ENCODE measurements at places on chromosomes 6 and 20.

DNA sequence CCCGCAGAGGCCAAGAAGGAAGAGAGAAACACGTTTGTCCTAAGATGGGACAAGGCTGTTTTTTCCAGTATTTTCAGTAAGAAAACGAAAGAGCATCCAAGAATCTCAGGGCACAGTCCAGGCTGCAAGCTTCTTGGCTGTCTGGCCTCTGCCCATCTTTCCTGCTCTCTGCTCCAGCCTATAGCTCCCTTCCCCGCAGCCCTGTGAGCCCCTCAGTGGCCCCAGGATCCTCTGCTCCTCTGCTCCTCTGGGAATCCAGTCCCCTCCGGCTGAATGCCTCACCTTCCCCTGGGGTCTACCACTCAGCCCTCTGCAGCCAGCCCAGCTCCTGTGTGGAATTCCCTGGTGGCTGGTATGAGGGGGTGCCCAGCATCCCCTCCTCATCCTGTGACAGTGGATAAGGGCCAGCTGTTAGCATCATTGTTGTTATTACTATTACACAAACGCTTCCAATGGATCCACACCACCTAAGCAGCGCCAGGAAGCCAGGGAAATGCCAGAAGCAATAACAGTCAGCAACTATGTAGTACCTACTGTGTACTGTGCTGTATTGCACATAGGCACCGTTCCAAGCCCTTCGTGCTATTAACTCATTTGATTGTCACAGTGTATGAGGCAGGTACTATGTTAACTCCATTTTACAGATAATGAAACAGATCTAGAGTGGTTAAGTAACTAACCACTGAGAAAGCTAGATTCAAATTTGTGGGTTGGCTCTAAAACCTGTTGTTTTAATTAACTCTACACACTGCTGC lies 60.3 kb upstream of the PTPN1 start:
- DNase-seq = no peak

- DNase-seq = no peak
Measured at GRCh38 chr20:24469116-24469893, at the start of gene SYNDIG1. SYNDIG1 (plus strand) TSS chr20:24469629; CDS start chr20:24543098, 73,469 bp downstream.

DNA sequence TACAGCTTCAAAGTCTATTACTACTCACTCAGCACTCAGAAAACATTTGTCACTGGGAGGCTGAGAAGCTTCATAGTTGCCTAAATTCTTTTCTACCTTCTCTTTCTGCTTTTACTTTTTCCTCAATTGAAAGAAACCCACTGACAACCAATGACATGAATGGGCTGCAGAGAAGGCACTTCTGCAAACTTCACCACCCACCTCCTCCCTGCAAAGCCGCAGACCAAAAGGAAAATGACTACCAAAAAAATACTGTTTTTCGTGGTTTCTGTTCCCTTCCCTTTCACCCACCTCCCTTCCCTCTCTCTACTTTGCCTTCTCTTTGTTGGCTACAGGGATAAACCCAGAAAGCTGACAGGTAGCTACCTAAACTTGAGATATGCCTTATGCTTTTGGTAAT lies 3.2 kb downstream of the GNAS-AS1 start:
- no peak for DNase-seq

DNA sequence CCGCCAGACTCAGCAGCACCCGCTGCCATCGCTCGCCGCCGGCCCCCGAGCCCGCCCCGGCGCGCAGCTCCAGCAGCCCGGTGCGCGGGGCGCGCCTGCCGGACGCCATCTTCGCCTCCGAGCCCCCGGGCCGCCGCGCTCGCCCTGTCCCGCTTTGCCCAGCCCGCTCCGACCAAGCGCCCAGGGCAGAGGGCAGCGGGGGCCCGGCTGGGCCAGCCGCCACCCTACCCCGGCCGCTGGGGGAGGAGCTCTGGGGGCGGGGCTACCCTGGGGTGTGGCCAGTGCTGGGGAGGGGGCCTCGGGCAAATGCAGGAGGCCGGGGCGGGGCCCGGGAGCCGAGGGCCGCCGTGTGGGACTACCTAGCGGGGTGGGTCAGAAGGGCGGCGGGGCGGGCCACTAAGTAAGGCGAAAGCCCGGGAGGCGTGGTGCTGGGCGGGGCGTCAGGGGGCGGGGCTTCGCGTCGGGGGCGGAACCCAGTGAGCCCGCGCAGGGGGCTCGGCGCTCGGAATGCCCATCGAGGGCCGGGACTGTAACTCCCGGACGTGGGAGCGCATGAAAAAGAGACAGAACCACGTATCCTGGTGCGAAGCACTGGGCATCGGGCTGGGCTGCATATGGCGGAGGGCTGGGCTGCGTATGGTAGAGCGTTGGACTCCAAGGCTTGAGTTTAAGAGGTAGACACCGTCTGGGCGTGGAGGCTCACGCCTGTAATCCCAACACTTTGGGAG lies at the start of gene SNTA1:
TSS of gene SNTA1 (minus strand) at position 252 of the 728 bp plus-strand sequence. CDS start at position 109, 143 bp downstream.
- peak; percentile 94 for DNase-seq

- DNase-seq = no peak
Measured at GRCh38 chr6:149129371-149130077, 188.0 kb upstream of the TAB2 start.

DNA sequence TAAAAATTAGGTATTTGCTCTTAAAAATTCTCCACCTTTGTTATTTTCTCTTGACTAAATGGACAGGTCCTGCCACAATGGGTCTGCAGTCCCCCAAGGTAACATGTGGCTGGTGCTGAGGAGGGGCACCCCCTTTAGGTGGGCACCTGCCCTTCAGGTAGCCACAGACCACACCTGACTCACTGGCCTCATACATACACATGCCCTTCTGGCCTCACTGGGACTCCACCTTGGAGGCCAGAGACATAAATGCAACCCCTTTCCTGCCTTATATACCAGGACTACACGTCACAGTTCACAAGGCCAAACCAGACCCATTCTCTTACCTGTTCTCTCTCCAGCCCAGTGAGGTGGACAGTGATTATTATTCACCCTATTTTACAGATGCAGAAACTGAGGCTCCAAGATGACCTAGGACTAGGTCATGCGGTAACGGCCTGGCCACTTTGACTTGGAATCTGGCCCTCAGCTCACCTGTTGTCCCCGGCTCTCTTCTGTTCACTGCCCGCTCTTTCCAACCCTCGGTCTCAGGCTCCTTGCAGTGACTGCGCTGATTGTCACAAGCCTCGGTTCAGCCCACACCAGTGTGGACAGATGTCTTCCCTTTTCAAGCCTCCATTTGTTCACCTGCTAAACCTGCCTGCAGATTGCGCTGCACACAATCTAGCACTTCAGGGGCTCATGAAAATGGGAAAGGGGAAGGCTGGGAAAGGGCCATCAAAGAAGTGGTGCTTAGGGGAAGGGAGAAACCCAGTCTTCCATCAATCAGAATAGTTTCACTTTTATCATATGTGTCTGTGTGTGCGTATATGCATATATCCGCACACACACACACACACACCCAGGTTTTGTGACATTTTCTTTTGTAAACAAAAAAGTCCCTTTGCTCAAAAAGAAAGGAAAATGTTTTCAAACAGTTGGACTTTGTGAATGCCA lies 121.7 kb downstream of the BCAS1 start:
- DNase-seq = no peak

DNA sequence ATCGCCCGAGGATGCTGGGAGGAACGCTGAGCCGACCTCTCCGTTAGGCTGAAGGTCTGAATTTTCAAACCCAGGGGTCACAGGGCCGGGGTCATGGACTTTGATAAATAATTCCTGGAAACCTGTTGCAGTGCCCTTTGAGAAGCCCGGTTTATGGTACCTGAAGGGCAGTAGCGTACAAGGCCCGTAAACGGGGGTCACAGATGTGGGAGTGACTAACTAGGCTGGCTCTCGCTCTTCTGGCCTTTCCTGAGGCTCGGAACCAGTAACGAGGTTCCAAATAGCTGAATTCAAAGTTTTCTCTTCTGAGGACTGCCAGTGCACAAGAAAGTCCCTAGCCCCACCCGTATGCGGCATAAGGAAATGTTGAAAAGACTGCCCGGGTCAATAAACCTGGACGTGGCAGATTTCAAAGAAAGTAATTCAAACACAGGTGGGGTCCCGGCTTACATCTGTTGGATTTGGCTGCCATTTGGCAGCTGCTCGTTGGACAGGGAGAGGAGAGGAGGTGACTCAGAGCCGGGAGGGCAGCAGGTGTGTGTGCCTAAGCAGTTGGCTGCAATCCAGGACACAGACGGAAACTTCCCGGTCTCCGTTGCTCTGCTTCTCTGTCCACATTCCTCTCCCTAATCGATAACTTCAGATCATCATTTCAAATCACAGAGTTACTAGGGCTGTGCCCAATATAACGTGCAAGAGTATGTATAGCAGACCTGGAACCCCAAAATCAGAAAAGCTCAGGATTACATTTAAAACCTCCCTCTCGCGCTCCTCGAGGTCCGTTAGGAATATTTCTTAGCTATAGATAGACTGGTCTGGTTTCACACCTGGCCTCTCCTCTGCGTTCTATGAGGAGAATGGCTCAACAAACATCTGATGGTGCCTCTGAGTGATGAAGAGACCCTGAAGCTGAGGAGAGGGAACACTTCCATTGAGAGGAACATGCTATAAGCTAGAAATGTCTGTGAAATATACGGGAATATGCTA lies 765 bp upstream of the GMDS start:
- DNase-seq = peak; percentile 50

- no peak for DNase-seq
Measured at GRCh38 chr6:53581856-53582255, 37.0 kb upstream of the GCLC start.

- no peak for DNase-seq
Measured at GRCh38 chr6:162119341-162119740, 608.2 kb downstream of the PRKN start.

DNA sequence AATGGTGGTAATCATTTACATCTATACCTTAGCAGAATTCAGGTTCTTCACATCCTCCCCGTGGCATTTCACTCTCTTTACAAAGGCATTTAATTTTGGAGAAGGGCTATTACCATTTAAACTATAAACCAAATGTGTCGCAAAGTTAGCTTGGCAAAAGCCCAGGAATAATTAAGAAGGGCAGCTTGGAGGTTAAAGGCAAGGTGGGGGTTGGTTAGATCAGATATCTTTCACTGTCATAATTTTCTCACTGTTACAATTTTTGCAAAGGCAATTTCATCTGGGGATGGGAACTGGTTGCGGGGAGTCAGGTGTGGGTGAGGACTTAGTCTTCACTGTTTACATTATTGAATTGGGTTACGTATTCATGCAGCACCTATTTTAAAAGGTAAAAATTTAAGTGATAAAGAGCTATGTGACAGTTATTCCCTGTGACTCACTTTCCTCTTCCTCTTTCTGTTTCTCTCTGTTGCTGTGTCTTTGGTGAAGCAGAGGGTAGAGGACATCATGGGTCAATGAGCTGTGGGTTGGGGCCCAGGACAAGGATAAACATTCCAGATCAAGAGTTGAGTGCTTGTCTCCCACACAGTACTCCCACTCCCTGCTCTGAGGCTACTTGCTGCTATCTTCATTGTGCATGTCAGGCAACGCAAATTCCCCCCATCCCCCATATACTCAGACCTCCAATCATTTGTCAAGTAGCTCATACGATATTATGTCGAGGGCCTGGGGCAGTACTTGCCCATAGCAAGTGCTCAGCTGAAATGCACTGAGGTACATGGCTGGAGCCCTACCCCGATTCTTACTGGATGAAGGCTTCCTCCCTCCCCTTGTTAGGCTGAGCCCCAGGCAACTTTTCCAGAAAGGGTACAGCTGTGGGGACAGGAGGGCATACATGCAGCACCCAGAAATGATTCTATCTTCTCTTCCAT lies 223.1 kb upstream of the MYLIP start:
- no peak for DNase-seq

DNA sequence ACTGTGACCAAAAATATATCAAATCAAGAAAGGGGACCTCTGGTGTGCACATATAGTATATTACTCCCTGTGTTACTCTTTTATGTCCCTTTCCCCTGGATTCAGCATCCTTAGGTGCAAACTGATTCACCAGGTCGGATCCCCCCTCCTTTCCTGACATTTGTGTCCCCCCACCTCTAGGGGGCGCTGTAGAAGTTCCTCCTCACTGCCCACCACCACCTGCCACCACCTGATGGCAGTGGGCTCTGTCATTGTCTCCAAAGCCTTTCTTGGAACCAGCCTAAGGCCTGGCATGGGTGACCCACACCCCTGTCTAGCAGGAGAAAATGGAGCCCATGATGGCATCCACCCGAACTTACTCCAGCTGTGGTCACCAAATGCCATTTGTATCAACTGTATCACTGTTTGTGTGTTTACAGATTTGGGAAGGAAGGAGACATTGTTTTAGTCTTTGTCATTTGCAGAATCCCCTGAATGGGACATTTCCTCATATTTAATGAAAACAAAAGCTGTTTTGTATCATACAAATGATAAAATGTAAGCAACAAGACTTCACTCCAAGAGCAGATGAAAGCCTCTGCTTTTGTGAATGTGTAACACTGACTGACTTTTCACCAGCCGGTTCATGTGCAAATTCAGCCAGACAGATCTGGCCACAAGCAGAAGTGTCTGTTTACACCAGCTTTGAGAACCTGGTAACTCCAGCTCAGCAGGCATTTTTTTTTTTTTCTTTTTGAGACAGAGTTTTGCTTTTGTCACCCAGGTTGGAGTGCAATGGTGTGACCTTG lies 66.2 kb downstream of the ARMC2 start:
- DNase-seq = peak; percentile 47

GRCh38 chr6:125149256-125150144 lies 4.1 kb upstream of the TPD52L1 start:
- no peak for DNase-seq

GRCh38 chr6:43242908-43243663 lies at the start of gene TTBK1:
TTBK1 (plus strand) TSS chr6:43243481; CDS start chr6:43246661, 3,180 bp downstream.
- peak; percentile 53 for DNase-seq

DNA sequence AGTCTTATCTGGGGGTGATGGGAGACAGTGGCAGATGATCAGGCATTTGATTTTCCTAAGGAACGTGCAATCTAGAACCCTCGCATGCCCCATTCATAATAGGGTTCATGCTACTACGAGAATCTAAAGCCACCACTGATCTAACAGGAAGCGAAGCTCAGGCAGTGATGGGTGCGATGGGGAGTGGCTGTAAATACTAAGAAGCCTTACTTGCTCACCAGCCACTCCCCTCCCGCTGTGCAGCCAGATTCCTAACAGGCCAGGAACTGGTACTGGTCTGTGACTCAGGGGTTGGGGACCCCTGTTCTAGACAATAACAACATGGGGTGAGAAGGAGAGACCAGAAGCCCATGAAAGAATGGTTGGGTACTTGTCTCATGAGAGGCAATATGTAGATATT lies 4.5 kb downstream of the TREML4 start:
- DNase-seq = no peak

DNA sequence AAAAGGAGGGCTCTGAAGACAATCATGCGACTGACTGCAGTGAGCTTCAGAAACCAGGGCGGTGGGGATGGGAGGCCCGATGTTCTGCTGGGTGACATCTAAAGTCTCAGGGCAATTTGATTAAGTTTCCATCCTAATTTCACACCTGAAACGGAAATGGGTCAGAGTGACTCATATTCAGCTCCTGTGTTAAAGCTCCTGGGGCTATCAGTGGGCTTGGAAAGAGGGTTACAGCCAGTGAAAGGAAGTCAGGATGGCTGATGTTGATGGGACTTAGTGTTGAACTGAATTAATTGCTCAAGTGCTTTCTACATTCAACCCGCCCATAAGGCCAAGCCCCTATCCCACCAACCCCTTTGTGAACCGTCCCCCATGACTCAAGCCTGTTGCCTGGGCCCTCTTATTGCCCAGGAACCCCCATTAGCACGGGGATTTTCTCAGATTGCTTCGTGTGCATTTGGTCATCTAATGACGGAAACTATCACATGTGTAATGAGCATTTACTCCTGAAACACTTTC lies 47.1 kb upstream of the TBC1D7 start:
- DNase-seq = peak; percentile 64

GRCh38 chr20:45306431-45306982 lies at the start of gene RBPJL:
RBPJL (plus strand) TSS chr20:45306840; CDS start chr20:45306923, 83 bp downstream.
- DNase-seq = peak; percentile 66

Data from stimulated activated CD4-positive, alpha-beta T cell treated with anti-CD3 and anti-CD28 coated beads, Interleukin-2, amount 100 ng/mL, for 24 hours (primary cell).